Stimulated activated CD4-positive, alpha-beta T cell treated with anti-CD3 and anti-CD28 coated beads, Interleukin-12 subunit alpha, Interleukin-12 subunit beta, amount 100 ng/mL, for 24 hours (primary cell): ENCODE measurements at places on chromosomes 6 and 20.
A peak's percentile ranks its signal among the peaks of the same experiment; 100 is the strongest.

DNA sequence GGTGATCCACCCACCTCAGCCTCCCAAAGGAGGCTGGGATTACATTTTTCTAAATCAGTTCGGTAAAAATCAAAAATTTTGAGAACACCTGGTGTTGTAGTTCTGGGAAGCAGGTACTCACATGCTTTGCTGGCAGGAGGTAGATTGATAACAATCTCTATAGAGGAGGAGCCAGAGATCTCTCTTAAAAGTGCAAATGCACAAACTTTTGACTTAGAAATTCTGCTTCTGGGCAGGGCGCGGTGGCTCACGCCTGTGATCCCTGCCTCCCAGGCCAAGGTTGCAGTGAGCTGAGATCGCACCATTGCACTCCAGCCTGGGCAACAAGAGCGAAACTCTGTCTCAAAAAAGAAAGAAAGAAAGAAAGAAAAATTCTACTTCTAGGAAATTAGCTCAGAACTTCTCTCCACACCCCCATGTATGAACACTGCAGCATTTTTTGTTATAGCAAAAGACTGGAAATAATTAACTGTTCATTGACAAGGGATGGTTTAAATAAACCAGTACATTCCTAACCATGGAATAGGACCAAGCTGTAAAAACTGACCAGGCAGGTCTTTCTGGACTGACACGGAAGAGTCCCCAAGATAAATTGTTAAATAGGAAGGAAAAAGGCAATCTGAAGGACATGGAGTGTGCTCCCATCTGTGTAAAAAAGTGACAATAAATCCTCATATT lies 14.4 kb upstream of the TRIB3 start:
- no peak for DNase-seq

- no peak for DNase-seq
Observed at GRCh38 chr6:170445971-170446370, 107.1 kb downstream of the PSMB1 start.

- no peak for DNase-seq
Observed at GRCh38 chr6:23650676-23651075, 475.3 kb upstream of the NRSN1 start.

DNA sequence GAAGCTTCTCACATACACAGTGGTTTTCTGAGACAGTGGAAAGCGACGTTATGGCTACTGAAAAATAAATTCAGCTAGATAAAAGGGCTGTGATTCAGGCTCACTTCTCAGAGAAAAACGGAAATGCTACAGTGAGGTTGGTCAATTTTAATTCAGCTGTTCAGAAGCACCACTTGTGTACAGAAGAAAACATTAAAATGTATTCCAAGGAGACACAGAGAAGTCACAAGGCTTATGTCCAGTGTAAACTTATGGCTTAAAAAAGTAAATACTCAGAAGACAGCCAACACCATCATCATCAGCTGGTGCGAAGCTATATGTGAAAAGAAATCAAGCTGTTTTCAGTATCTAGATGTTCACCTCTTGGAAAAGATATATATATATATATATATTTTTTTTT lies 68.6 kb downstream of the ABHD12 start:
- DNase-seq: no peak

- DNase-seq: peak; percentile 38
Observed at GRCh38 chr6:12060780-12061609, 48.9 kb downstream of the HIVEP1 start.

DNA sequence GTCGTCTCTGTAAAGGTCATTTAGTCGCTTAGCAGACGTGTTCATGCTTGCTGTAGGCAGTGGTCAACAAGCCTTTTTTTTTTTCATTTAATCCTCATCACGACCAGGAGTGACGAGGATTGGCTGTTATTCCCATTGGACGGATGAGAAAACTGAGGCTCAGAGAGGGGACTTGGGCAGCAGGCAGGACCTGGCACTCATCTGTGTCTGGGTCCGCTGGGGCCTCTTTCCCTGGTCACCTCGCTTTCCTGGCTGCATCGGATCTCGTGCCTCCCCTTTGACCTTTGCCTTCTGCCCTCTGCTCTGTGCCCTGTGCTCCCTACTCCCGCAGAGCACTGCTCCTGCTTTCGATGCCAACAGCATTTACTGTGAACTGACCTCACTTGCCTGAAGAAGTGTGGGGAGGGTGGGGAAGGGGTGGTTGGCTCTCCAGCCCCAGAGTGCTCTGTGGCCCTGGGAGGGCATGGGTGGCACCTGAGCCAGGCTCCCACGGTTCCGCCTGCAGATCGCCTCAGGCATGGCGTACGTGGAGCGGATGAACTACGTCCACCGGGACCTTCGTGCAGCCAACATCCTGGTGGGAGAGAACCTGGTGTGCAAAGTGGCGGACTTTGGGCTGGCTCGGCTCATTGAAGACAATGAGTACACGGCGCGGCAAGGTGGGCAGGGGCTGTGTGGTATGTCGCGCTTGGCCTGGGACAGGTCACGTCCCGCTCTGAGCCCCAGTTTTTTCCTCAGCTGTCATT lies 56.2 kb downstream of the SRC start:
- no peak for DNase-seq

DNA sequence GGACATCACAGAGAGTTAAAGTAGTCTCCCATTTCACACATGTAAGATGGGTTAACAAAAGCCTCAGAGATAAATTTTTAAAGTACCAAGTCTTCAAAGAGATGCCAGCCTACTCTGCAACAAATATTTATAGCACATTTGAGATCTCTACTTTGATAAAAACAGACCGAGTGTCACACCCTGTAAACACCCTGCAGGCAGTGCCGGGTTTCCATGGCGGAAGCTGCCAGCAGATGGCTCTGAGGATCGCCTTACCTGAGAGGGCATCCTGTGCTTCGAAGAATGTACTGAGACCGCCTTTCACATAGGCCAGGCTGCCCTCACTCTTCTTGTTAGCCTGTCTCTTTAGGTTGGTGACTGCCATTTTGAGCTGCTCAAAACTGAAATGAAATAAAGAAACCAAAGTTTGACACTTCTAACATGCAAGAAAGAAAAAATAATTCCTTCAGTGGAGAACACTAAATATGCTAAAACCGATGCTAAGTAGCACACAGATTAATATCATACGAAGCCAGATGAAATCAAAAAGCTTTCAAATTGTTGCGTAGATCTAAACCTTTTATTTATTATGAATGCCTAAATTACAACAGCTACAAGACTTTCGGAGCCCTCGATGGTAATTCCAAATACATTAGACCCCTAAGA lies 39.3 kb downstream of the HUS1B start:
- DNase-seq: no peak

GRCh38 chr6:89997456-89998445 lies 103.5 kb downstream of the GJA10 start:
- DNase-seq: no peak

GRCh38 chr6:37566111-37566949 lies 66.6 kb upstream of the CCDC167 start:
- DNase-seq: peak; percentile 65

DNA sequence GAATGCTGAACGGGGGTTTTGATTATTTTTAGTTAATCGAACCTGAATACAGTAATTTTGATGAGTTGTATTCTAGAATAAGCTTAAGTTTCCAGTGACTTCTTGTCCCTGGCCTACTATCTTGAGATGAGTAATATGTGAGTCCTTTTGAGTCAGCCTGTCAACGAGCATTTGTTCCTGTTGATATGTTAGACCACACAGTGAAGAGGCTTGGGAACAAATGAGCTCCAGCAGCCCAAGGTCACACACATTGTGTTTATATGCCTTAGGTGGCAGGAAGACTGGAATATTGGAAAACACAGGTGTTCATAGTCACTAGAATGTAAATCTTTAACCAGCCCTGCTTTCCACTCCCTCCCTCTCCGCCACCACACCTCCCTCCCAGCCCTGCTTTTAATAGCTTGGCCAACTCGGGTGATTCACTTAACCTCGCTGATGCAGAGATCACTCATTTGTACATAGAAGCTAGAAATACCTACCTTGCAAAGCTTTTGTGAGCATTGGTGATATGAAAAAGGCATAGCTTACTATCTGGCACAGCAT lies 9.1 kb downstream of the SMPDL3A start:
- DNase-seq: no peak

DNA sequence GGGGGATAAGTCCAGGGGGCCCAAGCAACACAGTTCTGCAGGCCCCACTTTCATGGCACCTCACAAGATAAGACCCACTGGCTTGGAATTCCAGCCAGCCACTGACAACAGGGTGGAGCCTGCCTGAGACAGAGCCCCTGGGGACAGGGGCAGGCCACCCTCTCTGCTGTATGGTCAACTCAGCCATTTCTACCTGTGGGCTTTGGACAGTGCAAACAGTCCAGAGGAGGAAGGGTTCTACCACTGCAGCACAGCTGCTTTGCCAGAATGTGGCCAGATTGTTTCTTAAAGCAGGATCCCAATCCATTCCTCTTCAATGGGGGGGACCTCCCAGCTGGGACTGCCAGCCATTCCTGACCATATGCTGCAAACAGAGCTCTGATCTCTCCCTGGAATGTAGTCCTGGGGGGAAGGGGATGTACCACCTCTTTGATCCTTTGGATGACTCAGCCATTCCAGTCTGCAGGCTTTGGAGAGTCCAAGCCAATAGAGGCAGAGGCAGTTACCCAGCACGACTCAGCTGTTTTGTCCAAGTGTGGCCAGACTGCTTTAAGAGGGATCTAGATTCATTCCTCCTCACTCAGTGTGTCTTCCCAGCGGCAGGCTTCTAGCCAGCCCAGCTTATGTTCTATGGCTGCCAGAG lies 842.2 kb downstream of the EPHA7 start:
- no peak for DNase-seq

GRCh38 chr6:45625191-45625664 lies 247.5 kb upstream of the SUPT3H start:
- peak; percentile 14 for DNase-seq
